ENCODE measurements at places on chromosomes 2 and 18.

GRCh38 chr2:71907503-71907902, 240.2 kb downstream of the CYP26B1 start:
- no peak for DNase-seq

- no peak for DNase-seq
Measured at GRCh38 chr2:168002021-168002553, 245.3 kb downstream of the STK39 start.

- DNase-seq, result no peak
Measured at GRCh38 chr2:208713066-208713745, 306.6 kb downstream of the PTH2R start.

DNA sequence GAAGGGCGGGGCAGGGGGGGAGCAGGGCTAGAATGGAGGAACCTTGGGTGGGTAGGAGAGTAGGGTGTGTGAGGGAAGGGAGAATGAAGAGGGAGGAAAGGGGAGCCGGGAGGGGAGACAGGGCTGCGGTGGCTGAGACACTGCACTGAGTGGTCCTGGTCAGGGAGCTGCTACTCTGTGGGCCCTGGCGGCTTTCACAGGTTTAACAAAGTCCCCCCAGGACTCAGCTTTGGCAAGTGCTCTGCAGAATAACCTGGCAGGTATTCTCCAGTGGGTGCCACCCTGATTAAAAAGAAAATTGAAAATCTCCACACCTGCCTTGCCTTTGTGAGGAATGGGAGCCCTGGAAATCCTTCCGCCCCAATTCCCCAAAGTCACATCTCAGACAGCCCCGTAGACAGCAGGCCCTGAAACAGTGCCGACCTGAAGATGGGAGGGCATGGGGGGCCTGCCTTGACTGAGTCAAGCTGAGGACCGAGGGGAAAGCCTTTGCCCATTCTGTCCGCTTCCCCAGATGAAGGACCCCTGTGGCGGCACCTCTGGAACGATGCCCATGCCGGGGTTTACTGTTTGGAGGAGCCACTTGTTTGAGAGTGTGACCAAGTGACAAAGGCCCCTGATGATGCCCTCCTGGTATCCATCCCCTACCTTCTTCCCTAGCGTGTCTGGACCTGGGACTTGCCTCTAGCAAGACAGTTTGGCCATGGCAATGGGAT, 43.6 kb upstream of the OTOS start:
- DNase-seq, result no peak

DNA sequence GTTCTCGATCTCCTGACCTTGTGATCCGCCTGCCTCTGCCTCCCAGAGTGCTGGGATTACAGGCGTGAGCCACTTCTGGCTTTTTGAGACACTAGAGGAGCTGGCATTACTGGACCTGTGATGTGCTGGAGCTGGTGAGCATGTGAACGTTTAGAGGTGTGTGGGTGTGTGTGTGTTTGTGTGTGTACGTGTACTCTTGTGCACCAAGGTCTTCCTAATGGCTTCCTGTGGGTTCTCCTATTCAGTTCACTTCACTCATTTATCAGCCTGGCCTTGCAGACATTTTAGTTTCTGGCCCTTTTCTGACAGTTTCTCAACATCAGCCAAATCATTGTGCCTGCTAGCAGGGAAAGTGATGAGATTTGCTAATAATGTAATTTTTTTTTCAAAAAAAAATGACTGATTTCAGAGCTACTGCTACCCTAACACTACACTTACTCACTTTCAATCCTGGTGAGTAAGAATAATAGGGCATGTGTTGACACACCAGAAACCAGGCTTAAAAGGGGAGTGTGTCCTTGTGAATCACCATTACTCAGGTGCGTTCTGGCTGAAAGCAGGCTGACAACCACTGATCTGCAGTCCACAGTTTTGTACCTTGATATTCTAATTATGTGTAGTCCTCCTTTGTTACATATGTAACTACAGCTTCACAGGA, 41.0 kb upstream of the ACTR3 start:
- DNase-seq, result no peak
